ENCODE measurements at places on chromosomes 5 and 9. TPM values are rescaled to one million over a fixed set of nuclear protein-coding genes. Genes with fewer than 3 reads are reported as not detected.

The RPP25L gene
- total RNA-seq = 25.7 TPM

The MAMDC4 gene
- 15.9 TPM for total RNA-seq

The IL6ST gene
- total RNA-seq = 103 TPM

The SPZ1 gene
- not detected for total RNA-seq

DNA sequence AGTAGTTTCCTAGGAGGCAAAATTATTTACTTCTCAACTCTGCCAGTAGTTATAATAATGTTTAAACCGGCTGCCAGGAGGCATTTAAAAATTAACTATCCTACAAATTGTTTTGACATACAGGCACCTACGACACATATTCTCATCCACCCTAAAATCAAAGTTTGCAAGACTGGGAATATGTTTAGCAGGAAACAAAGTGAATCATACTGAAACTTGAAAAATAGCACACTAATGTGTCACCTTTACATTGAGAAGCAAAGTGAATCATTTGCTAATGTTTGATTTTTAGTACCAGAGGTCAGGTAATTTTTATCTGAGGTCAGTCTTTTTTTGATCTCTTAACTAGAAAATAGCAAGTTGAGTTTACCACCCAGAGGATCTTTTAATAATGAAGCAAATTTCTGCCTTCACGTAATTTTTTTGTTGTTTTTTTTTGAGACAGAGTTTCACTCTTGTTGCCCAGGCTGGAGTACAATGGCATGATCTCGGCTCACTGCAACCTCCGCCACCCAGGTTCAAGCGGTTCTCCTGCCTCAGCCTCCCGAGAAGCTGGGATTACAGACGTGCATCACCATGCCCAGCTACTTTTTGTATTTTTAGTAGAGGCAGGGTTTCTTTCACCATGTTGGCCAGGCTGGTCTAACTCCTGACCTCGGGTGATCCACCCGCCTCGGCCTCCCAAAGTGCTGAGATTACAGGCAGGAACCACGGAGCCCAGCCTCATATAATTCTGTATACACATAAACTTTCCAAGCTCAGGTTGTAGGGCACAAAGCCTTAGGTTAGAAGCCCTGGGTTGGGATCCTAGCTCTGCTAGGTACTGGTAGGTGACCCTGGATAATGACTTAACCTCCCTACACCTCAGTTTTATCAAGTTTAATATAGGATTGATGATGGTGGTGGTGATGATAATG, 124.3 kb downstream of the UGCG start:
- no peak overlapping the region for H3K27ac ChIP-seq
- H3K4me1 ChIP-seq = peaks cover 9% of the 10 kb centered on the region
- no peaks in the 10 kb centered on the region for H3K36me3 ChIP-seq
- no peak overlapping the region for H3K4me3 ChIP-seq

GRCh38 chr9:121340676-121341392, 29.2 kb downstream of the STOM start:
- no peak overlapping the region for H3K27ac ChIP-seq
- no peak overlapping the region for H3K4me3 ChIP-seq
- peaks cover 3% of the 10 kb centered on the region for H3K36me3 ChIP-seq
- no peak for DNase-seq
- H3K27me3 ChIP-seq = no peaks in the 10 kb centered on the region
- no peaks in the 10 kb centered on the region for H3K4me1 ChIP-seq

GRCh38 chr5:159913048-159913447, 3.2 kb upstream of the ADRA1B start:
- no peaks in the 10 kb centered on the region for H3K36me3 ChIP-seq
- no peak overlapping the region for H3K4me3 ChIP-seq
- peaks cover 36% of the 10 kb centered on the region for H3K27me3 ChIP-seq
- H3K4me1 ChIP-seq = peaks cover 6% of the 10 kb centered on the region
- no peak overlapping the region for H3K27ac ChIP-seq
- no peak for DNase-seq

- no peaks in the 10 kb centered on the region for H3K27me3 ChIP-seq
- peaks cover 40% of the 10 kb centered on the region for H3K36me3 ChIP-seq
- H3K4me1 ChIP-seq = peaks cover 73% of the 10 kb centered on the region
Measured at GRCh38 chr9:120928015-120928482, 1.5 kb upstream of the TRAF1 start.

- peaks cover 8% of the 10 kb centered on the region for H3K36me3 ChIP-seq
- peak overlapping the region; percentile 96 for H3K4me3 ChIP-seq
- no peaks in the 10 kb centered on the region for H3K27me3 ChIP-seq
Measured at GRCh38 chr5:43041110-43041668, 1.1 kb upstream of the ANXA2R start.

DNA sequence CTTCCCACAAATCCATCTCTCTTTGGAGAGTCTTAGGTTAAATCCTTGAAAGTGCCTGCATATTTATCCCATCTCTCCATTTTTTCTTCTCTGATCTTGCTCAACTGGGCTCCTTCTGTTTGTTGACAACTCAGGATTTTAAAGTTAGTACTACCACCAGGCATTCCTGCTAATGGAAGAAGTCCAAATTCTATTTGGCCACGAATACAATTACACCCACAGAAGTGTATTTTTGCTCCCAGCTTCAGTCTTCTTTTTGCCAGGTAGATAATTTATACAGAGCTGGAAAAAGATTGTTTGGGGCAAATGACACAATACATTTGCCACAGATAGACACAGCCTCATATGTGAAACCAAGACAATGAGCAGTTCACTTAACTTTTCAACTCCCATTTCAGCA, 74.8 kb downstream of the CETN3 start:
- no peak overlapping the region for H3K27ac ChIP-seq
- no peak overlapping the region for H3K4me3 ChIP-seq
- peaks cover 14% of the 10 kb centered on the region for H3K27me3 ChIP-seq
- no peaks in the 10 kb centered on the region for H3K4me1 ChIP-seq
- H3K36me3 ChIP-seq = no peaks in the 10 kb centered on the region

DNA sequence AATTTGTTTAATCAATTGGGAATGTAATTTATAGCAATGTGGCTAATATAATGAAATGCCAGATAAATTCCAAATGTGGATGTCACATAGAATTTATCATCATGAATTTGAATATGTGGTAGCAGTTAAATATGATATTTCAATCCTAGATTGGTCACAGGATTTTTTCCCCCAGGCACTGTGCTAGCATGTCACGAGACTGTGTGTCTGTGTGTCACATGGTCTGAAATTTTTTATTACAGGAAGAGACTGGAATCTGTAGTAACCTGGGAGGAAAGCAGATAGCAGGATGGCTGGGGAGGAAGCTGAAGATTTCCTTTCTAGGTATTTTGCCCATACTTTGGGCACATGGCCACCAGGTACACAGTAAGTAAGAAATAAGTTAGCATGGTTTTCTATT, 35.4 kb upstream of the MSH3 start:
- peaks cover 17% of the 10 kb centered on the region for H3K36me3 ChIP-seq
- H3K27ac ChIP-seq = no peak overlapping the region
- no peak for DNase-seq
- H3K4me1 ChIP-seq = no peaks in the 10 kb centered on the region
- no peak overlapping the region for H3K4me3 ChIP-seq
- no peaks in the 10 kb centered on the region for H3K27me3 ChIP-seq

- H3K36me3 ChIP-seq = peaks cover 48% of the 10 kb centered on the region
- no peak for DNase-seq
- peaks cover 63% of the 10 kb centered on the region for H3K4me1 ChIP-seq
- no peaks in the 10 kb centered on the region for H3K27me3 ChIP-seq
- peak overlapping the region; percentile 97 for H3K27ac ChIP-seq
- H3K4me3 ChIP-seq = peak overlapping the region; percentile 94
Measured at GRCh38 chr5:175479125-175479881, 943 bp downstream of the SFXN1 start.

GRCh38 chr9:107174441-107174840, 108.6 kb upstream of the RAD23B start:
- DNase-seq = no peak
- H3K4me1 ChIP-seq = peaks cover 15% of the 10 kb centered on the region
- no peaks in the 10 kb centered on the region for H3K36me3 ChIP-seq
- no peak overlapping the region for H3K4me3 ChIP-seq
- no peak overlapping the region for H3K27ac ChIP-seq

DNA sequence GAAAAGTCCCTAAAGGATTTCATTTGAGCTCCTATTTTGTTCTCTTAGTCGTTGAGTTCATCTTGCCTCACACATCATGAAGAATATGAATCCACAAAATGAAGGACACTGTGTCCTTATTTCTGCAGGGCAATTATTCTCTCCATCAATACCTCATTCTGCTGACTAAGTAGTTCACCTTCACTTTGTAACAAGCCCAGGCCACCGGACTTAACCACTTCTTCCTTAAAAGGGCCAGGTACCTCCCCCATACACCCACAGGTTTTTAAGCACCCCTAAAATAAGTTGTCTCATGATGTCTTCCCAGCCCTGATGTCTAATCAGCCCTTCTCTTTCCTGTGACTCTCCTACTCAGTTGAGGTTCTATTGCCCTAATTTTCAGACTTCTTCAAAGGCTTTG, 67.1 kb upstream of the PLPP6 start:
- H3K4me1 ChIP-seq = peaks cover 31% of the 10 kb centered on the region
- H3K27ac ChIP-seq = no peak overlapping the region
- no peaks in the 10 kb centered on the region for H3K27me3 ChIP-seq
- H3K36me3 ChIP-seq = no peaks in the 10 kb centered on the region
- no peak overlapping the region for H3K4me3 ChIP-seq
- no peak for DNase-seq

DNA sequence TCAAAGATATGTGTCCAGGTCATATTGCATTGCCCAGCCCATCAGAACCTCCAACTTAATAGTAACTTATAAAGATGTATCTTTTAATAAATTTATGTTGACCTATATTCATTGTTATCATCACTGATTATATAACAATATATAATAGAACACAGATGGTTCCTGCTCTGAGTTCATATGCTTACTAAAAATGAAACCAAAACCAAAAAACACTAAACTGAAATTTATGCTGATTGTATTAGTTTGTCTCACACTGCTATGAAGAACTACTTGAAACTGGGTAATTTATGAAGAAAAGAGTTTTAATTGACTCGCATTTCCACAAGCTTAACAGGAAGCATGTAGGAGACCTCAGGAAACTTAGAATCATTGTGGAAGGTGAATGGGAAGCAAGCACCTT, 462.5 kb upstream of the TYRP1 start:
- no peak overlapping the region for H3K4me3 ChIP-seq
- no peaks in the 10 kb centered on the region for H3K27me3 ChIP-seq
- no peak for DNase-seq
- no peaks in the 10 kb centered on the region for H3K4me1 ChIP-seq
- no peak overlapping the region for H3K27ac ChIP-seq

- H3K4me3 ChIP-seq = peak overlapping the region; percentile 83
- no peaks in the 10 kb centered on the region for H3K36me3 ChIP-seq
- H3K27ac ChIP-seq = no peak overlapping the region
- H3K27me3 ChIP-seq = peaks cover 61% of the 10 kb centered on the region
- H3K4me1 ChIP-seq = peaks cover 27% of the 10 kb centered on the region
Measured at GRCh38 chr9:124770359-124771020, 621 bp downstream of the NR6A1 start.

DNA sequence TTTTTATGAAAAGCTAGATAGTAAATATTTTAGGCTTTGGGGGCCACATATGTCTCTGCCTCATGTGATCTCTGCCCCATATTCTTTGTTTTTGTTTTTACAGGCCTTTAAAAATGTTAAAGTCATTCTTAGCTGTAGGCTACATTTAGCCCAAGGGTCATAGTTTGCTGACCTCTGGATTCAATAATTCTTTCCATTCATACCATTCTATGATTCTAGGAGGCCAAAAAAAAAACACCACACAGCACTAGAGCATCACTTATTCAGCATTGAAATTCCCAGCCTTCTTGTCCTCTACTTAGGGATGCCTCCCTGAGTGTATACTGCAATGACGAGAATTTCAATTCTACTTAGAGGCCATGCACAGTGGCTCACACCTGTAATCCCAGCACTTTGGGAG, 17.0 kb downstream of the PTCD2 start:
- peaks cover 30% of the 10 kb centered on the region for H3K36me3 ChIP-seq
- no peak overlapping the region for H3K27ac ChIP-seq
- H3K4me1 ChIP-seq = no peaks in the 10 kb centered on the region
- no peak overlapping the region for H3K4me3 ChIP-seq

Data from activated naive CD4-positive, alpha-beta T cell treated with anti-CD3 and anti-CD28 coated beads for 36 hours (primary cell).